ENCODE measurements at places on chromosomes 3 and 15. TPM values are rescaled to one million over a fixed set of nuclear protein-coding genes. Genes with fewer than 3 reads are reported as not detected.

Gene CP
- total RNA-seq, result 6.6 TPM

Gene KY
- total RNA-seq, result 1.3 TPM

Gene ST3GAL6
- 3.9 TPM for total RNA-seq

Gene GOLGA6L10
- total RNA-seq, result 1.8 TPM

Gene DPPA2
- total RNA-seq, result not detected

Gene DCLK3
- total RNA-seq, result 0.36 TPM

GRCh38 chr3:68988740-68989139 is 24.7 kb downstream of the EOGT start:
- DNase-seq, result no peak

DNA sequence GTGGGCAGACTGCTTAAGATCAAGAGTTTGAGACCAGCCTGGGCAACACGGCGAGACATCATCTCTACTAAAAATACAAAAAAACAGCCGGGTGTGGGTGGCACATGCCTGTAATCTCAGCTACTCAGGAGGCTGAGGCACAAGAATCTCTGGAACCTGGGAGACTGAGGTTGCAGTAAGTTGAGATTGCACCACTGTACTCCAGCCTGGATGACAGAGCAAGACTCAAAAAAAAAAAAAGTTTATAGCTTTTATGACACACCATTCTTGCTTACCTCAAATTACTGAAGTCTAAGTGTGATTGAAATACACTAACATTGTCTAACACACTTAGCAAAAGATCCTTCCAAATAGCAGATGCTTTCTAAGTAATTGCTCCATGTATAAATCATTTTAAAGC is 207.6 kb downstream of the STAG1 start:
- no peak for DNase-seq

- DNase-seq, result no peak
These were observed 221.0 kb upstream of the EOMES start for GRCh38 chr3:27943106-27943505.

- DNase-seq, result no peak
These were observed 280.5 kb downstream of the MBNL1 start for GRCh38 chr3:152549263-152549662.

GRCh38 chr15:97520689-97521088 is 439.8 kb upstream of the ARRDC4 start:
- DNase-seq, result no peak
